ENCODE measurements at places on chromosomes 12 and 14. TPM values are rescaled to one million over a fixed set of nuclear protein-coding genes. Genes with fewer than 3 reads are reported as not detected.

The PLBD1 gene
- polyA plus RNA-seq, result 6.5 TPM

The KCNH3 gene
- polyA plus RNA-seq, result 3.3 TPM

The GNB3 gene
- 1.3 TPM for polyA plus RNA-seq

The CLEC7A gene
- 25.5 TPM for polyA plus RNA-seq

The NFE2 gene
- 2.8 TPM for polyA plus RNA-seq

The MYF5 gene
- polyA plus RNA-seq, result not detected

DNA sequence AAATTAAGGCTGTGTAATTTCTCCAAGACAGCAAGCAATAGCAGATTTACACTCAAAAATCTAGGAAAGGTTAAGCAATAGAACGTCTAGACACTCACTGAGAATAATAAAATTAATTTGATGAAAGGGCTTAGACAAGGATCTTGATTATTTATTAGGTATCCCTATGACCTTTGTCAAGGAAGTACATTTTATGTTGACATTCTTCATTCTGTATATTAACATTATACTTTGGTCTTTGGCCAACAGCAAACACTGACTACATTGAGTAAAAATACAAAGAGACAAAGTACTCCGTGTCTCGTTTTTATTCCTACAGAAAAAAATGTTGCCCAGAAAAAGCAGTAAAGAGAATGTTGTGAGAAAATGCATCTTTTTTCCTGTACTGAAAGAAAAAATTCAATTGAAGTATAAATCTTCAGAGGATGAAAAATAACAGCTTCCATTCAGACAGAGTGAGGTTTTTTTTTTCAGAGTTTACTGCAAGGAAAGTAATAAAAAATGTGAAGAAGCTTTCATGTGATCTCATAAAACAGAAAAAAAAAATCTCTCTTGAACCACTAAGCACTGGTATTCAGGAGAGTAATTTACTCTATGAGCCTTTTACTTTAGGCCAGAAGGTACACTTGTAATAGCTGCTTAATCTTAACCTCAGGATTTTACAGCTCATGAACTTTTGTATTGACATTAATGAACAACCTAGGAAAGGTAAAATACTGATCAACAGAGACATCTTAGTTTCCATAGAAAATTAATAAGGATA is 605.0 kb downstream of the FSCB start:
- no peaks in the 10 kb centered on the region for H3K36me3 ChIP-seq
- no peak for DNase-seq
- no peaks in the 10 kb centered on the region for H3K4me1 ChIP-seq

- no peak overlapping the region for H3K27ac ChIP-seq
- peaks cover 13% of the 10 kb centered on the region for H3K4me1 ChIP-seq
- no peak overlapping the region for H3K4me3 ChIP-seq
- no peaks in the 10 kb centered on the region for H3K36me3 ChIP-seq
Measured at GRCh38 chr12:69329669-69330428, 18.3 kb upstream of the LYZ start.
